ENCODE measurements at places on chromosomes 6 and 20.

DNA sequence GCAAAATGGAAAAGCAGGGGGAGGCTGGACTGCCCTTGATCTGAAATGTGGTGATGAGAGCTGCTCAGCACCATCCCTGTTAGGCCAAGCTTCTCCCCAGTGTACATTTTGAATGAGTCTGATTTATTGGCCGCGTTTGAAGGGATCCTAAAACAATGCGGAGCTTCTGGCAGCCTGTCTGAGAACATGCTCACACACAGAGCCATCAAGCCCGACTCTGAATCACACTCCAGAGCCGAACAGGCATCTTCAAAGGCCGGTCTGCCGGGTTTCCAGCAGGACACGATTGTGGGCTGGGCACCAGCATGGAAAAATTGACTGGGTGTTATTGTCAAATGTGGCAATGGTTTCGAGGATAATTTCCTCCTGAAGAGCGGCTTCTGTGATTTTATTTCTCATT, 235.9 kb downstream of the TFAP2C start:
- no peak for DNase-seq

- DNase-seq: no peak
These were observed 79.4 kb upstream of the SCAF8 start for GRCh38 chr6:154653853-154654252.

- DNase-seq: no peak
These were observed 109.0 kb downstream of the TFAP2A start for GRCh38 chr6:10305790-10306415.

- no peak for DNase-seq
These were observed 23.8 kb downstream of the PCNA start for GRCh38 chr20:5095931-5096330.

DNA sequence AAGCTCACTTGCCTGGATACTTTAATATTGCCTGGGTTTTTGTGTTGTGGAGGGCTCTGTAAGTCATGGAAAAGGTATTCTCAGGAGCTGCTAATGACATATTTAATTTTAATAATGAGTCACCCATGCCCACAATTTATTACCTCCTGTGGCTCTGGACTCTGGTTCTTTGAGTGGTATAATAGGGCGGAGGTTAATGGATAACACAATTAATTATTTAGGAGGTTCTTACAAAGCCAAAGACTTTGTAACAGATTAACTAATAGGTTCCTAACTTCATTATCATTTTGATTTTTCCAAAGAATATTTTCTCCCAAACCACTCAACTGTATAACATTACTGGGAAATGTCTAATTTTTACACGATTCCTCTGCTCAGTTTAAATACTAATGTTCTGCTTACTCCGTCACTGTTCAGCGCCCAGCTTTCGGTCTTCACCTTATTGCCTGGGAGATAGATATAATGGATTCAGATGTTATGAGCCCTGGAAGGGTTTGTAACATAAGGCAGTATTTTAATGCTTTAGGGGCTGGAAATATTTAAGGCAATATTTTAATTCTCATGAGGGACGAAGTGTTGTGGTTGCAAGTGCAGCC, 29.4 kb downstream of the PHACTR3 start:
- DNase-seq: no peak

GRCh38 chr6:167574431-167575151, 249.7 kb downstream of the TTLL2 start:
- DNase-seq: no peak

- DNase-seq: no peak
These were observed 25.7 kb downstream of the OVOL2 start for GRCh38 chr20:18031888-18032509.

DNA sequence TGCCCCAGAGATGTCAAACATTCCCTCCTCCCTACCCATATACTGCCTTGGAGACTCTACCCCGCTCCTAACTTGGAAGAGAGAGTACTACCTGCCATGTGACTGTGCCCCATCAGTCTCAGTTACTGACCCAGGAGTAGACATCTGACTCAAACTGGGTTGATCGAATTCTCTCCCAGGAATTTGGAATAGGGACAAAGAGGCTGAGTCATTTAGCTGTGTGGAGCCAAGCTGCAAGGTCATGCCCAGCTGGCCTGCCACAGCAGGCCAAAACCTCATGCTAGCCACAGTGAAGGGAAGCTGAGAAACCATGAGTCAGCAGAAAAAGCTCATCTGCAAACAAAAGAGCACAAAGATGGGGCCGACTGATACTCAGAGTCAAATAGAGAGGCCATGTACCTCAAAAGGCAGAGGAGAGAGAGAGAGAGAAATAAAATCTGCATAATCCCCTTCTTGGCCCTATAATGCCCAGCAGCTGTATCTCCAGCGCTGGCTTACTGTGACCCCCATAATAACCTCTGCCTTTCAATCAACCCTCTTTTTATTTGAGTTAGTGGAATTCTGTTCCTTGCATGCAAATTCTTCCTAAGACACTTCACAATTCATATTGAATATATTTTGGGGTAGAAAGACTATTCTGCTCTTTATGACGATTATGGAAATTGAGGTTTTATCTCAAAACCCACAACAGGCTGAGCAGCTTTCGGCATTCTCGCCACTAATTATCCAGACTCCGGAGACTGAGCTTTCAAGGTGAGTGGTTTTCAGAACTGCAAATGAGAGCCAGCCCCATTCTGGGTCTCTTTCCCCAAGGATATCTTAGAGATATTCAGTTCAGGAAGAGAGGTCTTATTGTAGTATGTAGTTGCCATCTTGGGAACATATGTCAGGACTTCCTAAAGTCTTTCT, 21.4 kb upstream of the AKIRIN2 start:
- DNase-seq: no peak

GRCh38 chr6:33018904-33019303, 9.5 kb upstream of the HLA-DOA start:
- peak; percentile 25 for DNase-seq

- DNase-seq: no peak
These were observed 24.7 kb downstream of the PTGIS start for GRCh38 chr20:49543071-49543857.

GRCh38 chr6:45808917-45809316, 206.7 kb downstream of the CLIC5 start:
- no peak for DNase-seq

DNA sequence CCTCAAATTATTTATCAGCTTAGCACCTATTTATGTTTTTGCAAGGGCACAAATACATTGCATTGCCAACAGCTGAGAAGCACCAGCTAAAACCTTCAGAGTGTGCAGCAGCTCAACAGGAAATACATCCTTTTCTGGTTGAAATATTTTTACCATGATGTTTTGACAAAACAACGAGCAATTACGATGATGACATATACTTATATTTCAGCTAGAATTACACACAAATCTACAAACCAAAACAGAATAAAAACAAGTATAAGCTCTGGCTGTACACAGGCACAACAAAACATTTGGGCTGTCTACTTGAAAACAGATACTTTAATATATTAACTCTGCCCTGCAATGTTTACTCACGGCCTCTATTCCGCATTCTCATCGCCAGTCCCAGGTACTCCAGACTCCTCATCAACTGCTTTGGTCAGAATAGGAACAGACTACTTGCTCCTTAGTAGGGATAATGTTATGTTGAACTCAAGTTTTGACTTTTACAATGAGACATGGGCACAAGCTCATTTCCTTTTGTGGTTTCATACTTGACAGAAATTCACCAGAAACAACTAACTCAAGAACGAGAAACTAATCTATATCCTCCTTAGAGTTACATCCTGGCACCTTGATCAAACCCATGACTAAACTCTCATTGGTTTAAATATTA, 377.6 kb downstream of the ESR1 start:
- DNase-seq: no peak

DNA sequence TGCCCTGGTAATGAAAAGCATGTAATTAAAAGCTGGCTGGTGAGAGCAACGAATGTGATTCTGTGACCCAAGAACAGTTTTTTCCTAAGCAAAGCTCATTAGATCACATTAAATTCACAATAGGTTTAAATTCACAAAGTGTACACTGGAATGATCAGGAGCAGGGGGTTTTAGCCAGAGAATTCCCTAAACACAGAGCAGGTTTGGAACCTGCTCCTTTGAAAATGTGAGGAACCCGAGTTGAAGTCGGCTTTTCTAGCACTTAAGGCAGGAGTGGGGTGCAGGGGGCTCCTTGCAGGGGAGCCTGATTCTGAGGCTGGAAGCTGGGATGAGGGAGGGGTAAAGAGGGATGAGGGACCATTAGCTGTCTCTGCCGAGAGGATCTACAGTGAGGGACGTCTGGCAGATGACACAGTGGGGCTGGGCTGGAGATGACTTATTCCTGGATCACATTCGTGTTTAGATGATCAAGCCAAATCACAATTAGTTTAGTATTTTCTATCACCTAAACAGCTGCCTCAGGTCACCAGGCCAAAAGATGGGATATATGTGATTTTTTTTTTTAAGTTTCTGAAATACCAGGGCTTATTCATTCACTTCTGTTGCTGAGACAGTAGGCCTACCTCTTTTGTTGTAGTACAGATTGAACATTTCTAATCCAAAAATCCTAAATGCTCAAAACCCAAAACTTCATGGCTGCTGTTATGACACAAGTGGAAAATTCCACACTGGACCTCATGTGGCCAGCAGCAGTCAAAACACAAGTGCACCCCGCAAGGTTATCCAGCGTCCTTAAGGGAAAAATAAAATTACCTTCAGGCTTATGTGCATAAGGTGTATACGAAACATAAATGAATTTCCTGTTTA, 93.1 kb upstream of the HIVEP1 start:
- no peak for DNase-seq

DNA sequence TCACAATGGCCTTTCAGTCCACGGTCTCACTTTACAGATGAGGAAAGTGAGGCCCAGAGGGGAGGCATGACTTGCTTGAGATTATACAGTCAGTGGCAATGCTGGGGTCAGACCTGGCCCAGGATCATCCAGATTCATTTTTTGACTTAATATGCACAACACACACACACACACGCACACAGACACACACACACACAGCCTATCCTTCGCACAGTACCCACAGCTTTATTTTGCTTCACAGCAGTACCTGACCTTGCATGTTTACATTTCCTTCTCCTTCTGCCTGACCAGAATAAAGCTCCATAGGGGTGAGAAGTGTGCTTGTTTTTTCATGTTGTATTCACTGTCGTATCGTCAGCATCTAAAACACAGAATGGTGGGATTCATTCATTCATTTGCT, 79.8 kb downstream of the VEGFA start:
- no peak for DNase-seq

DNA sequence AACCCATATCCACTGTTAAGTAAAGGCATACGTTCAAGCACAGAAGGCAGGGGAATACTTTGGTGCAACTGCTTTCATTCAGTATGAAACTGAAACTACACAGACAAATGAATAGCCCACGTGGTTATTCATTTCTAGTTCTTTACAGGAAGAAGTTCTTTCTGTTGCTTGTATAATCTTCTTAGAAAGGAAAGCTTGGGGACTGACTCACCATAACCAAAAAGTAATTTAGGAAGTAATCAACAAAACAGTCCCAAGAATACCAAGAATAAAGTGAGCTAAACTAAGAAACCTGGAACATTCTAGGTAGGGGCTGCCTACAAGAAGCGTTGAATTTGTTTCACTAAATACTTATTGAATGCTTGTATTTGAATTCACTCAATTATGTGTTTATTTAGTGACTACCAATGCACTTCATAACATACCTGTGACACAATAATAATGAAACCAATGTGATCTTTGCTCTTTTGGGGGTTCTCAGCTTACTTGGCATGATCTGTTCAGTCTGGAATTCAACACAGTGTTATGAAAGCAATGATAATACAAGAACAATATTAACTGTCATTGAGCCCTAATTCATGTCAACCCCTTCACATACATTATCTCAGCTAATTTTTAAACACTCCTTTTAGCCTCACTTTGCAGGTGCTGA, 25.1 kb upstream of the KIAA0408 start:
- DNase-seq: no peak

- DNase-seq: no peak
These were observed 25.1 kb downstream of the GLP1R start for GRCh38 chr6:39073471-39074355.

GRCh38 chr6:112179631-112180030, 74.7 kb downstream of the LAMA4 start:
- DNase-seq: no peak

GRCh38 chr6:54044059-54044458, 67.2 kb upstream of the MLIP start:
- no peak for DNase-seq

- peak; percentile 74 for DNase-seq
These were observed 163.2 kb upstream of the ZNF337 start for GRCh38 chr20:25859649-25860530.

- DNase-seq: no peak
These were observed 277.2 kb upstream of the PREP start for GRCh38 chr6:105680131-105680530.

DNA sequence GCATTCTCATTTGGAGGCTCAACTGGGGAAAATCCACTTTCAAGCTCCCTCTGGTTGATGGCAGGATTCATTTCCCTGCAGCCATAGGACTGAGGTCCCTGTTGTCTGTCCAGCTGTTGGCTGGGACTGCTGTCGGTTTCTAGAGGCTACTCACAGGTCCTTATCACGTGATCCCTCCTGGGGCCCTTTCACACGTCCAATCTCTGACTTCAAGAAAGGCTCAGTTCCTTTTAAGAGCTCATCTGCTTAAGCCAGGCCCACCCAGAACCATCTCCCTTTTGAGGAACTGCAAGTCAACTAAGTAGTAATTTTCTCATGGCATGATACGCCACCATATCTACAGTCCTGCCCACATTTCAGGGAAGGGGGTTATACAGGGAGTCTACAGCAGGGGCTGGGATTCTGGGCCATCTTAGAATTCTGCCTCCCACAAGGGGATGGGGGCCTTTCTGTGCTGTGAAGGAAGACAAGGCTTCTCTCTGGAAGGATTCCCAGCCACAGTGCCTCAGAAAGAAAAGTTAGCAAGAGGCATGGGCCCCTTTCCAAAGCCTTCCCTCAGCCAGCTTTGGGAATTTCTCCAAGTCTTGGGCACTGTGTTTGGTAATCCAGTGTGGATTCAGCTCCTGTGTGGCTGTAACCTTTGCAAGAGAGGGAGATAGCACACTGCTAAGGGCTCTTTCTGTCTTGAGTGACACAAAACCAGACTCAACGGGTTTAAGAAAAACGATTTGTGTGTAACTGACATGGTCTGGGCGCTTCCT, 66.4 kb downstream of the CTCFL start:
- no peak for DNase-seq

DNA sequence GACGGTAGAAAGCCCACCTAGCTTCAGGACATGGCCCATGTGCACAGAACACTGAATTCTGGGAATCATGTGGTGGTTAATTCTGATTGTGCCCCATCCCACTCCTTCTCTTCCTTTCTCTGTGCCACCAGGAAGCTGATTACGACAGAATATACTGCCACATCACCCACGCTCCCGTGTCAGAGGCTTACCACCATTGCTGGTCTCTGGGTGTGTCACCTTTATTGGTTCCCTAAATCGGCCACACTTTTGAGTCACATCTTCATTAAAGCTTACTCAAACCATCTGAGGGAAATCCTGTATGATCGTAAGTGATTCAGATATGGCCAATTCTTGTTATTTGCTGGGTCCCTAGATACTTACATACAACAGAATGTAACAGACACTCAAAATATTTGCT, 3.1 kb downstream of the TRMT6 start:
- DNase-seq: no peak

All from activated CD4-positive, alpha-beta T cell treated with anti-CD3 and anti-CD28 coated beads, Interleukin-2, amount 50 U/mL, for 24 hours (primary cell).